ENCODE measurements at places on chromosomes 2 and 18. TPM values are rescaled to one million over a fixed set of nuclear protein-coding genes. Genes with fewer than 3 reads are reported as not detected.

RELCH gene
- total RNA-seq, result 41.7 TPM

CDH19 gene
- total RNA-seq, result not detected

ITGA6 gene
- total RNA-seq, result 54.4 TPM

DCC gene
- total RNA-seq, result not detected

IL36A gene
- not detected for total RNA-seq
